RKO (cell line): ENCODE measurements at places on chromosomes 16 and 17.

DNA sequence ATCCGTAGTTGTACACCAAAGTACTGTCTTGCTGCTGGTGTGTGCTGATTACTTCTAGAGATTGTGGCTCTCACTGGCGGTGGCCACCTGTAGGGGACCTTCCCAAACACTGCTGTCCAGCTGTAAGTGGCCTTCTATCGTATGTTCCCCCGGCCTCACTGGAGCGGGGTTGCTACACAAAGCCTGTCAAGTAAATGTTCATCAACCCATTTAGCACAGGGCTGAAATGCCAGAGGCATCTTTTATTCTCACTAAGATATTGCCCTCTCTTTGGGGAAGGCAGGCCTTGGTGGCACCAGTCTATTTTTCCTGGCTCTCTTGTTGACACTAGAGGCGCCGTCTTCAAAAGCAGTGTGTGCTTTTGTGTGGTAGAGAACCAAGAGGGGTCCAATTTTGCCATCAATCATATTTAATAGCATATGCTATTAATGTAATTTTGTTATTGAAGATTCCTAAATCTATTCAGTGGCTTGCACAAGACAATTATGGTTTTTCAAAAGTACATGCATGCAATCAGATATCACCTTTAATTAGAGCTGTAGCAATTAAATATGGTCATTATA lies 514.4 kb upstream of the SALL1 start:
- DNase-seq = no peak

DNA sequence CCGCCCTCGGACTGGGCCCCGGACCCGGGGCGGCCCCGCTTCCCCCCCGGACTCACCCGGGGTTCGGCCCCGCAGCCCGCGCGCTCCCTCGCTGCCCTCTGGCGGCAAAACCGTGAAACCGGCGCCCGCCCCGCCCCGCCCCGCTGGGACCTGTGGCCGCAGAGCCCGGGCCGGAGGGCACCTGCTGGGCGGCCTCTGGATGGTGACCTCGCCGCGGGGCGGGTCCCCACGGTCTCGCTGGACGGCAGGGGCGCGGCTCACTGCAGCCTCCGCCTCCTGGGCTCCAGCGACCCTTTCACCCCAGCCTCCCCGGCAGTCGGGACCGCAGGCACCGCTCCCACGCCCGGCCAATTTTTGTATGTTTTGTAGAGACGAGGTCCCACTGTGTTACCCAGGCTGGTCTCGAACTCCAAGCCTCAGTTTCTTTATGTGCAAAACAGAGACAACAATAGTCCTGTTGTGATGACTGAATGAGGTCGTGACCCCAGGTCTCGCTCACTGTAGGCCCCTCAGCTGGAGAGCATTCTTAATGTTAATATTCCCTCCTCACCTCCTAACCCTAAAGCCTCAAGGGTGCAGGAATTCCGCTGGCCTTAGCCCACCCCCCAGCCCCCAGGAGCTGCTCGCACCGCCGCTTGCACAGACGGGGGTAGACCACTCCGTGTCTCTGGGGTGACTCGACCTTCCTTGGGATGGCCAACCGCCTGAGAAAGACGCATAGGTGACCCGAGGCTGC lies 33.7 kb upstream of the RPH3AL start:
- peak; percentile 69 for DNase-seq

DNA sequence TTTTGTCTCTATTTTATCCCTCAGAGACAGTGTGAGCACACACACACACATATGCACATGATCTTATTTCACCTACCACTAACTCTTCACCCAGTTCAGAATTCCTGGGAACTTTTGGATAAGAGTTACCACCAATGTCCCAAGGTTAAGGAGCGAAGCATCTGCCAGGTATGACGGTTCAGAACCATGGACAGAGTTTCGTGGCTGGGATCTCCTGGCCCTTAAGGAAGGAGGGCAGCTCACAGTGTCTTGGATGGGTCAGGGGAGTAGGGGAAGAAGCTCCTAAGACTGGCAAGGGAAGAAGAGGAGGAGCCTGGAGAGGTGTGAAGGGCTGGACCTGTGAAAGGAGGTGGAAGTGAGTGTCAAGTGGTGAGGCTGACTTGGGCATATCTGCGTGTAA lies 23.0 kb upstream of the TMEM132E start:
- DNase-seq = peak; percentile 14

DNA sequence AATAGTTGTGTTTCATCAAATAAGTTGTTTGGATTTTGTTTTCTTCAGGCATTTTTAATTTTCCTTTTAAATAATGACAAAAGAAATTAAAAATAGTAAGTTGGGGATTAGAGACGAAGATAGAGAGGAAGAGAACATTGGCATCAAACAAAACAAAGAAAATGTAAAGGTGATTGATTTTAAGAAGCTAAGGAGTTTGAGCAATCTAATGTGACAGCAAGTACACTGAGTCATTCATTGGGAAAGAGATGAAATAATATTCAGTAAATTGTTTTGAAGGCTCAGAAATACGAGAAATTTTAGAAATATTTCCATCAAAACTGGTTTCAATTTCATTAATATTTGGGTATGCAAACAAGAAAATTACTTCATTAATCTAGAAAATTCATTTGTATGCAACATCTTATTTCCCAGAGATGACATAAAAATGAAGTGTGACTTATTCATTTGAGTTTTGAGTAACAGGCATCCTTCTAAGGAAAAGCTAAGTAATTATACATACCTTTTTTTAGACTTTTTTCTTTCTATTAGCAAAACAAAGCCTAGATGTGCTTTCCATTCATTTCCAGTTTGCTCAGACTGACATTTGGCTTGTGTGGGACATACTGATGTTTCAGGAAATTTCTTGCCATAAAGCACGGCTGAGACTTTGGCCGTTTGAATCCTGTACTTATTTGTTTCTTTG lies 66.7 kb downstream of the COX10 start:
- no peak for DNase-seq

DNA sequence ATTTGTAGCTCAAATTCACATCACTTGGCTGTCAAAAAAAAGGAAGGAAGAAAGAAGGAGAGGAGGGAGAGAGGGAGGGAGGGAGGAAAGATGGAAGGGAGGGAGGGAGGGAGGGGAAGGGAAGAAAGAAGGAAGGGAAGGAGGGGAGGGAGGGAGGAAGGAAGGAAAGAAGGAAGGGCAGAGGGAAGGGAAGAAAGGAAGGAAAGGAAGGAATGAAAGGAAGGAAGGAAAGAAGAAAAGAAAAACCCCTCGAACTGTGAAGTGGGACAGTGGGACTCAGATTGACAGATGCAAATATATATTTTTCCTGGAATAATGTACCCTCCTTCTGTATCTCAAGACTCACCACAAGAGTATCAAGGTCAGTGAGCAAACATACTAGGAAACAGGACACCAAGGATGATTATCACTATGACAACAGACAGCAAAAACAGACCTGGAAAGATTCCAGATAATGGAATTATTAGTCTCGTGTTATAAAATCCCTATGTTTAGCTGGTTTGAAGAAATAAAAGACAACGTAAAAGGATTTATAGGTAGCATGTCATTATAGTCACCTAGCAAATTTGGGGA lies 24.2 kb upstream of the ABCA3 start:
- peak; percentile 14 for DNase-seq

GRCh38 chr17:79192503-79193351 lies 118.1 kb downstream of the ENGASE start:
- peak; percentile 37 for DNase-seq

GRCh38 chr16:29834079-29834478 lies 13.8 kb downstream of the MVP start:
- DNase-seq = no peak

GRCh38 chr16:12079412-12079965 lies 103.0 kb downstream of the SNX29 start:
- no peak for DNase-seq

DNA sequence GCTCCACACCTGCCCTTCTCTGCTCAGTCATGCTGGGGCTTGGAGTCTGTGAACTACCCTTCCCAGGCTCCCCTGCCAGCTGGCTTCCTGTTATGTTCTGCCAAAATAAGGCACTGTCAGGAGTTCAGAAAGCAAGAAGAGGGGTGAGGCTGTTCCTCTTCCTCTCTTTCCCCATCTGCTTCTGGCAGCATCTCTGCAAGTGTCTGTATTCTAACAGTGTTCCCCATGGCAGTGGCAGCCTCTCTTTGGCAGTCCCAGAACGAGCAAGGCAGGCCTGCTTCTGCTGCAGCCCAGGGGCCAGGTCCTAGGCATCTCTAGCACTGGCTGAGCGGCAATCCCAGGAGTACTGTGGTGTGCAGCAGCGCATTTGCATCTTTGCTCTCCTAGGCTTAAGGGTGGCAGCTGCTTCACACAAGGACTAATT lies 219.1 kb downstream of the STX8 start:
- DNase-seq = no peak

GRCh38 chr16:81581107-81581506 lies 136.5 kb downstream of the CMIP start:
- no peak for DNase-seq

DNA sequence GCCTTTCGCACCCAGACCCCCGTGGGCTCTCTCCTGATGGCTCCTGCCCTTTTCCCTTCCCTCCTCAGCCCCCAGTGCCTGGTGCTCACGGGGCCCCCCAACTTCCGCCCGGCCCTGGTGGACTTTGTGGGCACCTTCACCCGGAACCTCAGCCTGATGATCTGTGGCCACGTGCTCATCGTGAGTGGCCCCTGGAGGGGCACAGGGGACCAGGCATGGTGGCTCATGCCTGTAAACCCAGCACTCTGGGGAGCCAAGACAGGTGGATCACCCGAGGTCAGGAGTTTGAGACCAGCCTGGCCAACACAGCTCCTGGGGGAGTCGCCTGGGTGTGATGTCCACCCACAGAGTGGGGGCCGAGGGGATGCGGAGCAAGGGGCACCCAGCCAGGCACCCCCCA lies 21.3 kb downstream of the SLC12A3 start:
- no peak for DNase-seq

- peak; percentile 29 for DNase-seq
Observed at GRCh38 chr17:6524520-6524919, 31.8 kb downstream of the PITPNM3 start.

DNA sequence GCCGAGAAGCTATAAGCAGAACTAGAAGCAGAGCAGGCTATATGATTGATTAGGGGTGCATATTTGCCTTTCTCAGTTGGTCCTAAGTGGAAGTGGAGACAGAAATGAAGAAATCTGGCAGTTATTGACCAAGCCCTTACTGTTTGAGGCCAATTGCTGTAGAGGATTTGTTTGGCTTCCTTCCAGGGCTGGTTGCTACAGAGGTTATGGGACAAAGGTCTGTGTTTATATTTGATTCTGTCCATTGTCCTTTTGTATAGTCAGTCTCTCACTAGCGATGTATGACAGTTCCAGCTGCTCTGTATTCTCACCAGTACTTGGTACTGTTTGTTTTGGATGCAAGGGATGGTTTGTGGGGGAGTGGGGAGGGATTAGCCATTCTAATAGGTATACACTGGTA lies 7.3 kb upstream of the ALOX15 start:
- no peak for DNase-seq

DNA sequence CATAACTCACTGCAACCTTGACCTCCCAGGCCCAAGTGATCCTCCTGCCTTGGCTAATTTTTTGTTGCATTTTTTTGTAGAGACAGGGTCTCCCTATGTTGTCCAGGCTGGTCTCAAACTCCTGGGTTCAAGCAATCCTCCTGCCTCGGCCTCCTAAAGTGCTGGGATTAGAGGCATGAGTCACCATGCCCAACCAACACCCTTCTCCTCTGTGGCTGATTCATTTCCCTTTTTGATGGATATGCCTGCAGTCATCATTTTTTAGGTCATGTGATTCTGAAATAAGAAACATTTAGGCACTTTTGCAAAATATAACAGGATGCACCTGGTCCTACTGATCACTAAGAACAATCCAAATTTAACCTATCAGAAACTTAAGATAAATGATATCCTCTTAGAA lies 44.0 kb upstream of the YPEL2 start:
- peak; percentile 68 for DNase-seq

GRCh38 chr16:4017807-4018206 lies 98.4 kb downstream of the ADCY9 start:
- no peak for DNase-seq

- DNase-seq = no peak
Observed at GRCh38 chr17:39781861-39782213, 44.1 kb downstream of the GRB7 start.

DNA sequence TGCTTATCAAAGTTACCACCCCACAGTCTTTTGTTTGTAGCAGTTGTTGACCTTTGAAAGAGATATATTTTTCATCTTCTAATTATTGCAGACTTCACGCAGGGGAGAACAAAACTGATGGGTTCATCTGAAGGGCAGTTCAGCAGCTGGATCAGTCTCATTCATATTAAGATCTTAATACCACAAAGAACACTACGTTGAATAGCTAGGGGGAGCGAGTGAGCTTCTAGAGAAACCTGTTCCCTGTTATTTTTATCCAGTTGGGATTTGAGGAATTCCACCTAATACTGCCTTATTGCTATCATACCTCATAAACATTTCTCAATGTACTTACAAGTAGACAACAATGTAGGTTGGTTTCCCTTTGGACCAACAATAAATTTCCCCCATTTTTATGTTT lies 306.1 kb upstream of the KIF2B start:
- DNase-seq = peak; percentile 19

DNA sequence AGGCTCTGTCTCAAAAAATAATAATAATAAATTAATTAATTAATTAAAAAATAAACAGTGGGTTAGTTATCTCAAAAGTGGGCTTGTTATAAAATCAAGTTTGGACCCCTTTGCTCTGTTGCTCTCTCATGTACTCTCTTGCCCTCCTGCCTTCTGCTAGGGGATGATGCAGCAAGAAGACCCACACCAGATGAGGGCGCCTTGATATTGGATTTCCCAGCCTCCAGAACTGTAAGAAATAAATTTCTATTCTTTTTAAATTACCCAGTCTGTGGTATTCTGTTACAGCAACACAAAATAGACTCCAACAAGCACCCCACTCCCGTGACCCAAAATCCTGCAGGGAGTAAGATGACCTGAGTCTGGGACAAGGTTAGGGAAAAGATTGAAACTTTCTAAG lies 2.1 kb upstream of the ZNF652 start:
- DNase-seq = no peak

- no peak for DNase-seq
Observed at GRCh38 chr16:75754141-75754540, 27.9 kb upstream of the CPHXL start.

DNA sequence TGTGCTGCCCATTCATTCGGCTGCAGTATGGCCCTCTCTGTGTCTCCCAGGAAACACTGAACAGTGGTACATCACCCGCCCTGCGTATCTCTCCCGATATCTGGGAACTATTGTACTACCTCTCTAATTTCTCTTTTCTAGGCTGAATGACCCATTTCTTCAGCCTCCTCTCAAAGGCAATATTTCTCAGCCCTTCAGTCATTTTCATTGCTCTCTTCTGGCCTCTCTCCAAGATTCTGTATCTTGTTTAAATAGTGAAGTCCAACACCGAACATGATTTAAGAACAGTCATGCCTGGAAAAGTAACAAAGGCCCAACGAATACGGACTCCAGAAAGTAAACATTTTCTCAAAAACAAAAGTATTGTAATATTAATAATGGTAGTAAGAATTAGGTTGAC lies 220.1 kb downstream of the ZFHX3 start:
- no peak for DNase-seq
